ENCODE measurements at places on chromosomes 7 and 10. TPM values are rescaled to one million over a fixed set of nuclear protein-coding genes. Genes with fewer than 3 reads are reported as not detected.

The CACNB2 gene
- not detected for total RNA-seq

DNA sequence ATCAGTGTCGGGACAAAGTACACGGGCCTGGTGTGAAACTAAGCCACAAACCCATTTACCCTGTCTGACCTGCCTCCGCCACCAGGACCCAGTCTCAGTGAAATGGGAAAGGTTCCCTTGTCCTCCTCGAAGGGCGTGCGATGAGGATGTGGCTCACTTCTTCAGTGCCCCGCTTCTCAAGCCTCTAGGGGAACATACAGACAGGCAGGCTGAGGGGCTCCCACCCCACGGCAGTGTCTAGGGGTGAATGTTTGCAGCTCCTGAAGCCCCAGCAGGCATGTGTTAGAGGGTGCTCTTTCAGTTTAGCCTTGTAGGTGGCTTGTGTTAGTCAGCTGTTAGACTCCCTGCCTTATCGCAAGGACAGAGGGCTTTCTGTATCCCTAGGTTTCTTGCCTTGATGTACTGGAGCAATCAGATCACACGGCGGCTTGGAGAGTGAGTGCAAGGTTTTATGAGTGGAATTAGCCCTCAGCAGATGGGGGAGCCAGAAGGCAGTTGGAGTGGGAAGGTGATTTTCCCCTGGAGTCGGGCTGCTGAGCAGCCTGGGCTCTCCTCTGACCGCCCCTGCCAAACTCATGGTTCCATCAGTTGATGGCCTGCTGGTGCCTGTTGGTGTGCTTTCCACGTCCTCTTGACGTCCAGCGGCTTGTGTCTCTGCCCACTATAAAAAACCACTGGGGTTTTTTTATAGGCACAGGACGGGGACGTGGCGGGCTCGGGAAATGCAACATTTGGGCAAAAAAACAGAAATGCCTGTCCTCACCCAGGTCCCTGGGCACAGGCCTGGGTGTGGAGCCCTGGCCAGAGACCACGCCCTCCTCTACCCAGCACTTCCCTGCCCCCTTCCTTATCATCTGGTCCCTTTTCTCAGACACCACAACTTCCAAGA lies 759 bp downstream of the NUDT1 start:
- peak; percentile 24 for DNase-seq

The STOX1 gene
- 1.0 TPM for total RNA-seq

The CRYGN gene
- not detected for total RNA-seq

The PTPN20 gene
- total RNA-seq = 1.7 TPM

- DNase-seq = no peak
Measured at GRCh38 chr10:7260912-7261311, 149.9 kb downstream of the SFMBT2 start.

GRCh38 chr10:43130770-43131171 lies 7.5 kb upstream of the CSGALNACT2 start:
- DNase-seq = no peak

- no peak for DNase-seq
Measured at GRCh38 chr10:36766940-36767339, 358.5 kb upstream of the ANKRD30A start.

The SEMA4G gene
- total RNA-seq = 0.88 TPM

The FAM25A gene
- not detected for total RNA-seq

- no peak for DNase-seq
Measured at GRCh38 chr10:94351089-94351488, 11.7 kb downstream of the NOC3L start.
